Mucosa of gallbladder (tissue), 1 donor: ENCODE measurements at places on chromosomes 2 and 18. TPM values are rescaled to one million over a fixed set of nuclear protein-coding genes. Genes with fewer than 3 reads are reported as not detected.
A peak's percentile ranks its signal among the peaks of the same experiment; 100 is the strongest.

The APOB gene
- total RNA-seq = 14.8 TPM

GRCh38 chr18:11322716-11323115 is 173.3 kb upstream of the PIEZO2 start:
- no peak for DNase-seq

The ITM2C gene
- 195 TPM for total RNA-seq

DNA sequence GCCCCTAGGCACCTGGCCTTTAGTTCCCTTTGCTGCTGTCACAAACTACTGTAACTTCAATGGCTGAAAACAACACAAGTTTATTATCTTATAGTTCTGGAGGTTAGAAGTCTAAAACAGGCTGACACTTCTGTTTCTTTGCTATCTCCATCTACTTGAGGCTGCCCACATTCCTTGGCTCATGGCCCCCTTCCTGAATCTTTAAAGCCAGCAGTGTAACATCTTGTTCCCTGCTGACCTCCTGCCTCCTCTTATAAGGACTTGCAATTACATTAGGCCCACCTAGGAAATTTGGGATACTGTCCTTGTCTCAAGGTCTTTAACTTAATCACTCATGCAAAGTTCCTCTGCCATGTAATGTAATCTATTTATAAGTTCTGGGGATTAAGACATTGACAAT is 6.5 kb downstream of the SMYD1 start:
- DNase-seq = no peak

The IL36G gene
- total RNA-seq = not detected

The LONRF2 gene
- 11.2 TPM for total RNA-seq

DNA sequence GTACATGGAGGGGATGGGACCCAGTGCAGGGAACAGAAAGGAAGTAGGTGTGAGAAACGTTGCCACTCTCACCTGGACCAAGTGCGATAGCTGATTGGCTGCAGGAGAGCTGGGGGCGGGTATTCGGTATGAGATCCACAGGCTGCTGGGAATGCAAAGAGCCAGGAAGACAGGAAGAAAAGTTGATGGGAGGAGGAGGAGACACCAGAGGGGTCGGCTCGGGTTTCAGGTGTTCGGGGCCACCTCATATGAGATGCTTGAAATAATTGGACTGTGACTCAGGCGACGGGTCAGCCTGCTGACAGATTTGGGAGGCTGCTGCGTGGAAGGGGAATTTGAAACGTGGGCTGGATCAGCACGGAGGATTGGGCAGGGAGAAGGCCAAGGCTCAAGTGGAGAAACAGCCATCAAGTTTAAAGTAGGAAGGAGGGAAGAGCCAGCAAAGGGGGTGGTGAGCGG is 65.1 kb downstream of the MRPS9 start:
- no peak for DNase-seq

GRCh38 chr2:240143801-240144648 is 3.6 kb upstream of the OTOS start:
- DNase-seq = peak; percentile 59

GRCh38 chr2:67201521-67201920 is 195.6 kb upstream of the ETAA1 start:
- no peak for DNase-seq

The EVX2 gene
- total RNA-seq = not detected

- DNase-seq = no peak
These were observed 226.6 kb downstream of the BABAM2 start for GRCh38 chr2:28117104-28117596.

DNA sequence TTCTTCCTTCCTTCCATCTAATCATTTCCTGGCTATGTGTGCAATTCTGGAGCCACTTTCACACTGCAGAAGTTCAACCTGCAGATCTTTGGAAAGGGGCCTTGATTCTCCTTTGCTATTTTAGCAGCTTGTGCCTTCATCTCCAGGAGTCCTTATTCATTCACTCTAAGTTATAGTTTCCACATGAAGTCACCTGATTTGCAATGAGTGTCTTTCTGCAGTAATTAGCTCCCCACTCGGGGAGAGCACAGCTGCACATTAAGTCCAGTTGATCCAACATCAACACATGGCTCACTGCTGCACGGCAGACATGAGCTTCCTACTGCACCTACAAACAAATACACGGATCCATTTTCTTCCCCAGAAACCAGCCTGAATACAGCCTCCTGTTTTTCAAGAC is 323.1 kb upstream of the TNP1 start:
- no peak for DNase-seq

DNA sequence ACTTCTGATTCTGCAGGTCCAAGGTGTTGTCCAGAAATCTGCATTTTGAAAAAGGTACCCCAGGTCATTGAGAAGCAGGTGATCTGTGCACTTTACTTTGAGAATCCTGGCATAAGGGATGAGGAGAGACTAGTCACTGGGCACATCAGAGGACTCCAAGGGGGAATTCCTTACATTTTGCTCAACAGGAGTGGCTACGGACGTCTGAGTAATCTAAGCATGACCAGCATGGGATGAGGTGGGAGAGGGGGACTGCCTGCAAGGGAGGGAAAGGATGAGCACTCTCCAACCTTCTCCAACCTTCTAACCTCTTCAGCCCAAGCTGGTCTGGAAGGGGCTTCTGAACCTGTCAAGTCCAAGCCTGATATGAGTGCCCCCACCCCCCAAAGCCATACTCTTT is 55.5 kb downstream of the MARCHF4 start:
- no peak for DNase-seq

DNA sequence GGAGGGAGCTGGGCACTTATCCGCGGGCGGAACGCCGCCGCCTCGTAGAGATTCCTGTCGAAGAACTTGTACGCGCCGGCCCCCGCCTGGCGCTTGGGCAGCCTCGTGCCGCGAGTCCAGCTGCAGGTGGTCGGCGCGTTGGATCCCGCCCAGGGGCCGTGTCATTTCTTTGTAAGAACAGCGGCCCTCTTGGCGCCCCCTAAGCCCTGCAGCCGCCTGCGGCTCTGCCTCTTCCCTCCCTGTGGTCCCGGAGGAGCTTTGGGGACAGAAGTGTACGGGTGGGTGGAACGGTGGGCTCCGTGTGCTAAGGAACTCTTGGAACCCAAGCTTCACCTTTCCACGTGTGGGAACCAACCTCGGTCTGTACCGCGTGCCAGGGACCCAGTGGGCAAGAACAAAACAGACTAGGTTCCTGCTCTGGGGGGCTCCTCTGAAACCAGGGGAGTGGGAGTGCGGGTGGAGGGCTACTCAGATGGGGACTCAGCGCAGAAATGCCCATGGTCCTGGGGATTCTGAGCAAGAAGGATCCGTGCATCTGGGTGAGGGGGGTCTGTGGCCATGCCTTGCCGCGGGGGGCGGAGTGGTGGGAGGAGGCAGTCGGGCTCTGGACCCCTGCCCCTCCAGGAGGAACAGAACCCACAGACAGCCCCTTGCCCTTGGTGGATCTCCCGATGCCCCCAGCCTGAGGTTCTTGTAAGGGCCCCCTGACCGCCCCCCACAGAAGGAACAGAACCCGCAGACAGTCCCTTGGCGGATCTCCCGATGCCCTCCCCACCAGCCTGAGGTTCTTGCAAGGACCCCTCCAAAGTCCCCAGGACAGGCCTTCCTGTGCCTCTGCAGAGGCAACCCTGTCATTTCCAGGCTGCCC is 1.5 kb downstream of the GPC1 start:
- DNase-seq = no peak
